Mesothelial cell of epicardium (in vitro differentiated cells): ENCODE measurements at places on chromosomes 6 and 20. TPM values are rescaled to one million over a fixed set of nuclear protein-coding genes. Genes with fewer than 3 reads are reported as not detected.

Gene CNR1
- total RNA-seq = 6.2 to 6.9 TPM (median 6.3 TPM) in 3 replicates

Gene TAGAP
- 0.16 to 0.32 TPM (median 0.24 TPM) in 3 replicates for total RNA-seq

Gene OR2H1
- not detected in 3 replicates for total RNA-seq

DNA sequence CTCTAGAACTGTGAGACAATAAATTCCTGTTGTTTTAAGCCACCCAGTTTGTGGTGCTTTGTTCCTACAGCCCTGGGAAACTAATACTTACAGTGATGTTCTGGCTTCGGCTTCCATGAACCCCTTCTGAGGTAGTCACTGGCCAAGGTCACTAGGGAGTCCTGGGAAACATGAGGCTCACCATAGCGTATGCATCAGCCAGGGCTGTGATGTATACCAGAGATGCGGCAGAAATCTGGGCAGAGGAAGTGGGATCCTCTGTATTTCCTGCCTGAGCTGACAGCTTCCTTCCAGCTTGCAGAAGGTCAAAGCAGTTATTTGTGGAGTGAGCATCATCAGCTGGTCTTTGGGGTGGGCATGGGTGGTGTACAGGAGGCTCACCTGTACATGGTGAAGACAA, 27.9 kb downstream of the KAT14 start:
- no peak for DNase-seq

- no peak for DNase-seq
Measured at GRCh38 chr6:90362318-90362717, 65.7 kb upstream of the BACH2 start.
